Activated CD8-positive, alpha-beta T cell treated with anti-CD3 and anti-CD28 coated beads for 36 hours (primary cell): ENCODE measurements at places on chromosomes 3 and 15. TPM values are rescaled to one million over a fixed set of nuclear protein-coding genes. Genes with fewer than 3 reads are reported as not detected.

The LDHAL6B gene
- total RNA-seq = not detected

The DLL4 gene
- total RNA-seq = not detected

The ROBO2 gene
- total RNA-seq = not detected

The WNT5A gene
- not detected for total RNA-seq

The SAMD7 gene
- not detected for total RNA-seq

The CLSTN2 gene
- total RNA-seq = not detected

The MEX3B gene
- 0.69 TPM for total RNA-seq

The P4HTM gene
- 24.8 TPM for total RNA-seq

The RHCG gene
- not detected for total RNA-seq

The HIGD1A gene
- total RNA-seq = 58.4 TPM

The TP63 gene
- total RNA-seq = 0.07 TPM

The MEIS2 gene
- total RNA-seq = not detected

The NOP10 gene
- total RNA-seq = 225 TPM

The RIOX2 gene
- total RNA-seq = 41.2 TPM

The SI gene
- not detected for total RNA-seq

The PAQR5 gene
- total RNA-seq = not detected

The SYNPR gene
- total RNA-seq = not detected

The DET1 gene
- 2.6 TPM for total RNA-seq

The SLC24A5 gene
- not detected for total RNA-seq

The SOX14 gene
- not detected for total RNA-seq

The GABRR3 gene
- total RNA-seq = not detected

The TRAK1 gene
- 24.1 TPM for total RNA-seq

The TMEM40 gene
- total RNA-seq = not detected

The HYKK gene
- 1.6 TPM for total RNA-seq
